Activated gamma-delta T cell treated with anti-CD3 and anti-CD28 coated beads, Interleukin-2, amount 50 U/mL, for 16 hours (primary cell): ENCODE measurements at places on chromosomes 6 and 20.

GRCh38 chr6:56383160-56383559 lies 135.8 kb upstream of the COL21A1 start:
- no peak for DNase-seq

- no peak for DNase-seq
Observed at GRCh38 chr6:169619650-169620049, 82.2 kb downstream of the WDR27 start.

GRCh38 chr20:49398401-49399144 lies 83.9 kb downstream of the KCNB1 start:
- no peak for DNase-seq

DNA sequence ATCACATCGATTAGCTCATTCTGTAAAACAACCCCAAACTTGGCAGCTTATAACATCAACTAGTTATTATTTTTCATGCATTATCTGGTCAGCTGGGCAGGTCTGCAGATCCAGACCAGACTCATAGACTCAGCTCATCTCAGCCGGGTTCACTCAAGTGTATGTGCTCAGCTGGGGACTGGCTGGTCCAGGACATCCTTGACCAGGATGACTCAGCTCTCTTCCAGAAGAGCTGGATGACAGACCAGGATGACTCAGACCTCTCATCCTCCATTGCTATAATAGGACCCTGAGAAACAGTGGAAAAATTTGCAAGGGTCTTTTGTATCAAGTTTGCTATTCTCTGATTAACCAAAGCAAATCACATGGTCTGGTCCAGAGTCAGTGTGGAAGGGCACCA lies 312.5 kb upstream of the PLCB4 start:
- no peak for DNase-seq

GRCh38 chr6:82270881-82271635 lies 23.5 kb upstream of the IBTK start:
- no peak for DNase-seq

DNA sequence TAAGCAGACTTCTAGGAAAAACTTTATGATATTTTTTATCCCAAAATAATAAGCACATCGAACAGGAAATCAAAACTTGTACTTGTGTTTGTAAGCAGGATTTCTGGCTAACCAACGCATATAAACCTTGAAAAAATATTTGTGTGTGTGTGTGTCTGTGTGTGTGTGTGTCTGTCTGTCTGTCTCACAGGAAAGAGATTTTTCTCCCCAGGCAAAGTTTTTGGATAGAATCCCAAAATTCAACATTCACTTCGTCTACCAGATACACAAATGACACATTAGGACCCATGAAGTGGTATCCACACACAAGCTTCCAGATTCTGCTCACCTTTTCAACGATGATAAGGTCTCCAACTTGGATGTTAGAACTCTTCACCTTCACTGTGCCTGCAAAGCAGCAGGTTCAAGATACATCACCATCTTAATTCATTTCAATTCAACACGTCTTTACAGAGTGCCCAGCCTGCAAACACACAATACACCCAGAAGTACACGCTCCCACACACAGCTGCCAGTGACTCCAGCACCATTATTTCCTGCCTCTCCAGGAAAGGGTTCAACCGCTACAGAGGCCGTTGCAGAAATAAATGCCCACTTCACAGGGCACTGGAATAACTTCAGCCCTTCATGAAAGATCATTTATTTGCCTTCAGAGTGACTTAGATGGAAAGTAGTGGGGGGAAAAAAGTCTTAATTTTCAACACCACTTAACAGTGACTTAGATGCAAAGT lies 70.9 kb downstream of the ATP9A start:
- no peak for DNase-seq

- no peak for DNase-seq
Observed at GRCh38 chr6:4891141-4891540, 112.7 kb downstream of the RPP40 start.

- DNase-seq: no peak
Observed at GRCh38 chr6:87904011-87904410, 143.6 kb upstream of the SPACA1 start.

DNA sequence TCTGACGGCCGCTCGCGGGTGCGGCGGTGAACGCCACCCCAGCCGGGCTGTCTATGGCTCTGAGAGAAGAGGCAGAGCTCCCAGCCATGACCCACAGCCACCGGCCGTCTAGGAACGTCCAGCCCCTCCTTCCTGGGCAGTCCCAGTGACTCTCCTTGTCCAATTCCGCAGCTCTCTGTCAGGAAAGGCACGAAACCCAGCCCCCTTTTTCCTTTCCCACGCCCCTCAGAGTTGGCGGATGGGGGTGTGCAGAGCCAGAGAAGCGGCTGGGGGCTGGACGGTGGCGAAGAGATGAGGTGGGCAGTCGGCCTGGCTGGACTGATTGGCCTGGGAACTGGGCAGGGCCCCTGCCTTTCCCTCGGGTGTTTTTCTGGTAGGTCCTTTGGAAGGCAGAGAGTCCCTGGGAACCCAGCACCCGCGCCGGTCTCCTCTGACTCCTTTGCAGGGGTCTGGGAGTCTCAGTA lies 1.5 kb downstream of the EBF4 start:
- no peak for DNase-seq

- no peak for DNase-seq
Observed at GRCh38 chr6:130457605-130458004, 91.8 kb downstream of the TMEM200A start.

DNA sequence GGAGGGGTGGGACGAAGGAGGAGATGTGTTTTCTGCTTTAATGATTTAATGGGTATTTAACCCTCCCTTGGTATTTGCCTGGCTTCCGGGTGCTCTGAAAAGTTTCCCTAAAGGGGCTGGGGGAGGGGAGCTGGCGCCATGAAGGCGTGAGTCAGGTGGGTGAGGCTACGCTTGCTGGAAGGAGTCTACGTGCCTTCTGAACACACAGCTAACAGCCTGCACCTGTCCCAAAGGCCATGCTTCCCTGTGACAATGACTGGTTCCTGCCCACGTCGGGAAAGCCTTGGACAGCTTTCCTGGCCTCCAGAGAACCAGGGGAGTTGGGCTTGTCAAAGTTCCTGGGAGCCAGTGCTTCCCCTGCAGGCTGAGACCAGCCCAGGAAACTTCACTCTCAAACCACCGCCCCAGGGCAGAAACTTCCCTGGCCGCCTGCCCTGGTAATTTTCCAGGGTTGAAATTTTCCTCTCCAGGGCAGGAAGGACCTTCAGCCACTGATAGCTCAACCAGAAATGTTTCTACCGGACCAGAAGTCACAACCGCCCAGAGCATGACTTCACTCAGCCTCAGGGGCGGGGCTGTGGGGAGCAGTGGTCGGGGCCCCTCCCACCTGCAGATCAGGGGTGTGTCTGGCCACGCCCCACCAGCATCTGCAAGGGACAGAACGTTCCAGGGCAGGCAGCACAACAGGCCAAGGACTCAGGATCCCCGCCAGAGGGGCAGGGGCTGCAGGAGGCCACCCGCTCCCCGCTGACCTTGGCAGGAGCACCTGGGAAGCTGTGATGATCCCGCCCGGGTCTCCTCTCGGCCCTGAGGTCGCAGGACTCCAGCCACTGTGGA lies 18.6 kb upstream of the SLCO4A1 start:
- DNase-seq: peak; percentile 70

DNA sequence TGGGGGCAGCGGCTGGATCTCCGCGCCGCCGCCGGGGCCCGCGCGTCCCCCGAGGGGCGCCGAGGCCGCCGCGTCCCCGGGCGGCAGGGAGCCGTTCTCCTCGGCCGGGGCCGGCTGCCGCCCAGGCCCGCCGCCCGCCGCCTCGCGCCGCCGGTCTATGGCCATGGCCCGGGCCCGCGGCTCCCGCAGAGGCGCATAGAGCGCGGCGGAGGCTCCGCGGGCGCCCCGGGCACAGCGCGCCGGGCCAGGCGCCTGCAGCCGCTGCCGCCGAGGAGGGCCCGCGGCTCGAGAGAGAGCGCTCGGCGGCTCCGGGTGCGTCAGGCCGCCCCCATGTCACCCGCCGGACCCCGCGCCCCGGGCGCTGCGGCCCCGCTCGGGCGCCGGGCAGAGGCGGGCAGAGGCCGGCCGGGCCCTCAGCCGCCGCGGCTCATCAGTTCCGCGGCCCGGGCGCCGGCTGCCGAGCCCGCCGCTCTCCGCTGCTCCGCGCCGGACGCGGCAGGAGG lies 404 bp downstream of the SLC22A23 start:
- DNase-seq: no peak

DNA sequence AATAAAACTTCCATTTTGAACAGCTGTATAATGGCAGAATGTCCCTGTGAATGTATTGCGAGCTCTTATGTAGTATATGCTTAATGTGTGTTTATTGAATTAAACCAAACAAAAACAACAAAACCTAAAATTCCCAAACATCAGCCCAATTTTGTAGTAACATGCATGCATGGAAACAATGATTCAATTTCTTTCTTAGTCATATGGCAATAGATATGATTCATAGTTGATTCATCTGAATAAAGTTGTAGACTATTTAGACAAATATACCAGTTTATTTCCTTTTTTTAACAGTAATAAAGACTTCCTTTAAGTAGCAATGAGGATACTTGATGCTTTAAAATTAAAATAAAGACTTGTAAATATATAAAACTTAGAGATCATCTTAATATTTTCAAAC lies 670.6 kb downstream of the CD109 start:
- DNase-seq: no peak

DNA sequence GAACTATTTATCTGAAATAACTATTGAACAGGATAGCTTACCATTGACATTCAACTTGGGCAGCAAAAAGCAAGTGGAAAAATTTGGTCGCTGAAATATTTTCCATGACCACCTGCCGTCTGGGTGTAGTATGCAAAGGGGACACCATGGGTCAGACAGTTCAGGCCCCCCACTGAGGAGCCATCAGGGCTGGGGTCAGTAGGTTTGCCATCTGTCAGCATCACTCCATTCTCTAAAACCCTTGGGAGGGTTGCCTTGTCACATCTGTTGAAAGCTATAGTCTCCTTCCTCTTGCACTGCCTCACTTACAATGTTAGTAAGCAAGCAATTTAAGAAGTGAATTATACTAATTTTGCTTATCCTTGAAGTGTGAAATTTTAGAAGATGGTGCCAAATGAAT lies 44.9 kb downstream of the NRN1 start:
- DNase-seq: no peak

DNA sequence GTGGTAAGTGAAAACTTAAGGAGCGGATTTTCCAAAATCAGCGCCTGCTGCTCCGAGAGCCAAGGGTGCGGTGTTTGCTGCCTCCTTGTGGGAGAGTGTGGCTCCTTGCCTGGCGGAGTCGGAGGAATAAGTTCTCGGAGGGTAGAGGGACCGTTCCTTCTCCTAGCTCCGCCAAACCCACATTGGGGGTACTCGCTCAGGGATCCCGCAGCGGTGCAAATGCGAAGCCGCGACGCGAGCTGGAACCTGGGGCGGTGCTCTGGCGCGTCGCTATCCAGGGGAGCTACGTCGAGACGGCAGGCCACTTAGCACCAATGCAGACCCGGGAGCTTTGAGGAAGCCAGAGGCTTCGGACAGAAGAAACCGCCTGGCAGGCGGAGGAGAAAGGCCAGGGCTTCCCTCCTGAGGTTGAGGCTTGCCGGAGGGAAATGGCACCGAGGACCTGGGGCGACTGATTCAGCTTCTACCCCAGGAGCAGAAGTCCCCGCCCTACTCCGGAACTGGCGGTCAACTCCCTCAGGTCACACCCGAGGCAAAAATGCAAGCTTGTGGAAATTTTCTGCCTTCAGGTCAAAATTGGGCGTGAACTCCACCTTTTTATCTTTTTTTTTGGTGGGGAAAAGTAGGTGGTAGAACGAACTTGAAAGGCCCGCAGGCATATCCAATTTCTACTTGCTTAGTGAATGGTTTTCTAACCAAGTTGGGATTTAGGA lies 5.7 kb upstream of the DDX43 start:
- peak; percentile 45 for DNase-seq

DNA sequence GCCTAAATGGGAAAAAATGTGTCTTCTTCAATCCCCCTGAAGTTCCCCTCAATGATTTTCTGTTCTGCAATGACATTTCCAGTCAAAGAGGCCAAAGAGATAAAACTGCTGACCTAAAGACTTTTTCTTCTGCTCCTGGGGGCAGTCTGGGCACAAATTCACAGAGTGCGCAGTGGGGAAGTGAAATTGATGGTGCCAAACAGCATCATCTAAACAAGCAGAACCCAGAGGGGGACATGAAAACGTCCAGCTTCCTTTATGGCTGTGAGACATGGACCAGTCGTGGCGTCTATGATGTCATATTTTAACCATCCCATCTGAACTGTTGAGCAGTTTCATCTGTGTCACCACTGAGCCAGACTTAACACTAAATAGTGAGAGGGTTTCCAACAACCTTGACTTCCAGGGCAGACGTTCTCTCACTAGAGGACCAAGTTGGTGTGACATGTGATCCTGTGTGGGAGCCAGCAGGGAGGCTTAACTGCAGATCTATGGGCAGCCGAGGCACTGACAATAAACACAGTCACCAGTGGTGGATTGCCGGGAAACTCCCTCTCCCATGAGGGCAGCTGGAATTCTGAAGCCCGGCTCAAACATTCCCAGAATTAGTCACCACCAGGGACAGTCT lies 12.4 kb downstream of the SCML4 start:
- no peak for DNase-seq

GRCh38 chr20:48889140-48889790 lies 32.2 kb upstream of the ARFGEF2 start:
- DNase-seq: no peak

- DNase-seq: no peak
Observed at GRCh38 chr6:7916959-7917358, 6.4 kb upstream of the TXNDC5 start.
